ENCODE measurements at places on chromosomes 7 and 10.

GRCh38 chr7:48083114-48083830, 5.8 kb upstream of the UPP1 start:
- peak; percentile 81 for DNase-seq

GRCh38 chr7:80132594-80132993, 2.0 kb upstream of the GNAI1 start:
- no peak for DNase-seq

DNA sequence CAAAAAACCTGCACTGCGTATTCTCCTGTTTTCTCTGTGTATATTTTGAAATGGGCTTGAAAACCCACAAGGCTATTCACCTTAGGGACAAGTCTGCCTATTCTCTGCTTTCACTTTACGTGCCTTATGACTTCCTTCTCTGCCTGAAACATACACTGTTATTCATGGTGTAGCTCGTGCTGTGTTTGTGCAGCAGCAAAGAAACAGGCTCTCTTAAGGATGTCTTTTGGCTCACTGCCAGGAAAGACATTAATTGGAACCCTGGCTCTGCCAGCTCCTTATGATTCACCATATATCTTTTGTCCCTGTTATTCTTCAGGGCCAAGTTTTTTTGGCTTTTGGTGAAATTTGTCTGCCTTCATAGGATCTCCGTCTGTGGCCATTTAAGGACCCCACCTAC, 92.4 kb downstream of the TMEM106B start:
- peak; percentile 11 for DNase-seq

GRCh38 chr7:2175091-2175490, 57.7 kb downstream of the MAD1L1 start:
- DNase-seq: no peak

GRCh38 chr7:31105256-31105950, 53.3 kb downstream of the ADCYAP1R1 start:
- no peak for DNase-seq

DNA sequence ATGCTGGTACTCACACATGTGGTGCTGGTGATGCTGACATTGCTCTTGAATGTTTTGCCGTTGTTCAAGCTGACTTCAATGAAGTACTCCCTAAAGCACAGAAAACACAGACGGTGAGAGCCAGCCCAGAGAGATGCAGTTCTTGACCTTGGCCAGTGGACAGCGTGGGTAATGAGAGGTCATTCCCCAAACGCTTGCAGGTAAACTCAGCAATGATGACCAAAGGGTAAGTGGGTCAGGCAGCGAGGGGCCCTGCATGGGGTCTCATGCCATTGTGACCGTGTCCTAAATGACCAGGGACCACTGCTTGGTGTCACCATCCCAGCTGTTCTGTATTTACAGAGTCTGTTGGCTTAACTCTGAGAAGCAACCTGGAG, 32.8 kb upstream of the ANTXRL start:
- DNase-seq: no peak

DNA sequence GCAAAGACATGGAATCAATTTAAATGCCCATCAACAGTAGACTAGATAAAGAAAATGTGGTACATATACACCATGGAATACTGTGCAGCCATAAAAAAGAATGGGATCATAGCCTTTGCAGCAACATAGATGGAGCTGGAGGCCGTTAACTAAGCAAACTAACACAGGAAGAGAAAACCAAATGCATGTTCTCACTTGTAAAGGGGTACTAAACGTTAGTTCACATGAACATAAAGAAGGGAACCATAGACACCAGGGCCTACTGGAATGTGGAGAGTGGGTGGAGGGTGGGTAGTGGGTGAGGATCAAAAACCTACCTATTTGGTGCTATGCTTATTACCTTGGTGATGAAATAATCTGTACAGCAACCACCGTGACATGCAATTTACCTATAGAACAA, 78.4 kb upstream of the GSDME start:
- no peak for DNase-seq
